ENCODE measurements at places on chromosomes 3 and 15. TPM values are rescaled to one million over a fixed set of nuclear protein-coding genes. Genes with fewer than 3 reads are reported as not detected.

DNA sequence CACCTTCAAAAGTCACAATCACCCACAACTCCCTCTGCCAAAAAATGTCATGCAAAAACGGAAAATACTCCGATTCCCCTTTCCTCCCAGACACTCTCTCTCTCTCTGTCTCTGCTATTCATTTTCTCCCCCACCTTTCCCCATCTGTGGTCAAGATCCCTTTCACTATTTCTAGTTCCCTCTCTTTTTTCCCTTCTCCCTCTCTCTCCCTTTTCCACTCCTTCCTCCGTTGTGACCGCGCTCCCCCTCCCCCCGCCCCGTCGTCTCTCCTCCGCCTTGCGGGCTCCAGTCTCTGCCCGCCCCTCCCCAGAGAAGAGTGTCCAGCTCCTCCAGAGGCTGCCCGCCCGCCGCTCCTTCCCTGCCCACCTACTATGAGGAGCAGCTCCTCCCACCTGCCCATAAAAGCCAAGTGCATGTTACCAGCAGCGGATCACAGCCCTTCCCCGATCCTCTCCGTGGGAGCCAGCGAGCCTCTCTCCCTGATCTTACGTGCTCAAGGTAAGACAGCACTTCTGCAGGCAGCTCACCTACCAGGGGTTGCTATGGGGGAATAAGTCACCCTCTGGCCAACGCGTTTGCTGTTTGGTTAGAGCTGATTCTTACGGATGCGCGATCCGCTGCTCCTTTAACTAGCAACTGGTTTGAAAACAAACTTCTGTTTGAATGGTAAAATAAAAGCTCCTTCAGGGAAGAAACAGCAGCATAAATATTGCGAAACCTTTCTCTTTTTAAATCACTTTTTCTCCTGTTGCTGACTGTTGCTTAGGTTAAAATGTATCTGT, at the start of gene COL8A1:
Gene COL8A1, plus strand, starts transcription at position 428 of the 782 bp plus-strand sequence. CDS start 152,089 bp downstream, outside the sequence.
- no peak for DNase-seq

The SPESP1 gene
- total RNA-seq = 1.3 TPM

DNA sequence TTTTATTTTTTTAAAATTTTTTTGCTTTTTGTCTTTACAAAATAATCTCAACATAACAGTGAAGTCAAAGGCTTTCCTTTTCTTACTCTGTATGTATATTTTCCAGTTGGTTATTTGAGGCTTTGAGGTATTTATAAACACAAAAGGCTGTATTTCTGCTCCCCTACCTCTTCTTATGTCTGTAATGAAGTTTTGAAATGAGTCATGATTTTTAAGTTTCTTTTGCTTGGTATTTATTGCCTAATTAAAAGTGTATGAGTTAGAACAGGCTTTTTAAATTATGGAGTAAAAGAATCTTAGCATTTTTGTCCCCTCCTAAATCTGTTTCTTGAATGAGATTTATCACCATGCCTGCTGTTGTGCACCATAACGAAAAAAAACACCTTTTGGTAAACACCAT, 66.0 kb downstream of the DCUN1D1 start:
- no peak for DNase-seq

The TLR9 gene
- total RNA-seq = 0.19 TPM

GRCh38 chr3:156888176-156888575, 62.0 kb downstream of the LEKR1 start:
- no peak for DNase-seq

DNA sequence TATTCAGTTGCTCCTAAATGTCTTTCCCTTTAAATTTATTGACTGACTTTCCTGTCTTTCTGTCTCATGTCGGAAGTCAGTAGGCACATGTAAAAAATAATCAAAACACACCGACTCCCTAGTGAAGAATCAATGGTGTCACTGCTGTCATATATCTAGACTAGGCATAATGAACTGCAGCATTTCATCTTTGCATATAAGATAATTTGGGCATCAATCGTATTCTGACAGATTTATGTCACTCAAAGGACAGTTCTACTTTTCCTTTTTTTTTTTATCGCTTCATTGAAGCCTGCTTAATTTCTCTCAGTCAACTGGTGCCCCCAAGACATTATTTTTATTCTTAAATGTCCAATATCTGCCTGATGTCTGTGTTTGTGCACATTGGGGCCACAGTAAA, 206.3 kb downstream of the MEIS2 start:
- DNase-seq = no peak

The SERP1 gene
- 85.2 TPM for total RNA-seq

DNA sequence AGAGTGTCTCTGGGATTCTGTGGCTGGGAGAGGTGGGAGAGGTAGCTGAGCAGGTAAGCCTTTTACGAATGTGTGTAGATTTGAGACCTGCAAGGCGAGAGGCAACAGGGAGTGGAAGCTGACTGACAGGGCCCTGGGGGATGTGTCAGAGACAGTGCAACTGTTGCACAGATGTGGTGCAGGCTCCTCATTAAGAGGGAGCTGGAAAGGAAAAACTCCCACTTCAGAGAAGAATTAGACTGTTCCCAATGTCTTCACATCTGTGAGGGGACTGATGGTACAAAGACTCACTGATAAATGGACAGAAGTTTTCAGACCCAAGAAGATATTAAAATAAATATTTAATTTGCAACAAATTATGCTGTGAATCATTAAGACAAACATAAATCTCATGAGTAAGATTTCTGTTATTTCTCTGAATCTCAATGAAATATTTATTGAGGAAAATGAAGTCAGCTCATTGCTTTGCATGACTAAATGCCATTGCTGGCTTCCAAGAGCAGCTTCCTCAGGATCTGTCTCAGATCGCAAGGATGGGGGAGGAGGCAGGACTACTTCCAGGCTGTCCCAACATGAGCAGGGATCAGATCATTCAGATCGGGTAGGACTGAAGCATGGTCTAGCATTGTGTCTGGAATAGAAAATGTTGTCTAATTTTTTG, 127.3 kb upstream of the ROPN1 start:
- DNase-seq = no peak

GRCh38 chr3:195774917-195775316, 36.8 kb downstream of the MUC4 start:
- peak; percentile 91 for DNase-seq

GRCh38 chr3:70829092-70829491, 516.7 kb upstream of the MDFIC2 start:
- DNase-seq = no peak

The PLOD2 gene
- total RNA-seq = 219 TPM

GRCh38 chr3:42498791-42499477, 3.5 kb upstream of the VIPR1 start:
- DNase-seq = peak; percentile 69

DNA sequence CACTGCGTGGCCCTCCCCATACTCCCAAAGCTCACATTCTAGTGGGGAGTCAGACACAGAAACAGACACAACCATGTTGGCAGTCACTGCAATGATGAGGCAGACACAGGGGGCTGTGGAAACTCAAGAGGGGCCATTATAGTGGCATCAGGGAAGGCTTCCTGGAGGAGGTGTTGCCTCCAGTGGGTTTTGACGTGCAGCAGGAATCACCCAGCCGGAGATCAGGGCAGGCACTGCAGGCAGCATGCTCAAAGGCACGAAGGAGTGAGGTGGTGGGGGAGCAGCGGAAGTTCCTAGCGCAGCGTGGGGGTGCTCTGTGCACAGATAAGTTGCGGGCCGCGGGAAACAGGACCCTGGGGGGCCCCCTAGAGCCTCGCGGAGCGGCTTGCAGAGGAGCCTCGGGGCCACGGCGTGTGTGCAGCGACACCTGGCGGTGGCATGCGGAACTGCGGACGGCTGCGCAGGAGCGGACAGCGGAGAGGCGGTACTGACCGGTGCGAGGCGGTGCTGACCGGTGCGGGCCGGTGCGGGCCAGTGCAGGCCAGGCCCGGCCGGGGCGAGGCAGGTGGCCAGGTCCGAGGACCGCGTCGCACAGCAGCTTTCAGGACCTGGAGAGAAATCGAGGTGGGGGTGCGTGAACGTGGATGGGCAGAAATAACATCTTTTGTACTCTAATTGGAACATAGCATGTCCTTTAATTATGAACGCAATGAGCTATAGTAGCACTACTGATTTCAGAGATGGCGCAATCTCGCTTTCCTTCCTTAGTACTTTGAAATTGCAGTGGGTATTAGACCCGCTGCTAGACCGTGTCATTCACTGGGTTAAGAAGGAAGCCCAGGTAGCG, 101.5 kb downstream of the FBLN2 start:
- DNase-seq = peak; percentile 94

GRCh38 chr3:16063603-16064002, 110.9 kb upstream of the GALNT15 start:
- no peak for DNase-seq

The EPHB1 gene
- 1.9 TPM for total RNA-seq

GRCh38 chr15:43748376-43748775, 2.1 kb downstream of the PDIA3 start:
- DNase-seq = no peak

The CEMIP gene
- total RNA-seq = 5.9 TPM

The SLC6A11 gene
- total RNA-seq = not detected

GRCh38 chr3:71492566-71492965, 91.0 kb downstream of the FOXP1 start:
- no peak for DNase-seq

GRCh38 chr15:29348336-29348914, 78.8 kb upstream of the NSMCE3 start:
- DNase-seq = no peak

The C3orf20 gene
- 0.16 TPM for total RNA-seq

The TMCO5A gene
- total RNA-seq = not detected

GRCh38 chr15:64090527-64090926, 3.1 kb downstream of the CIAO2A start:
- no peak for DNase-seq

- no peak for DNase-seq
Observed at GRCh38 chr3:65539616-65540015, 499.1 kb downstream of the MAGI1 start.

DNA sequence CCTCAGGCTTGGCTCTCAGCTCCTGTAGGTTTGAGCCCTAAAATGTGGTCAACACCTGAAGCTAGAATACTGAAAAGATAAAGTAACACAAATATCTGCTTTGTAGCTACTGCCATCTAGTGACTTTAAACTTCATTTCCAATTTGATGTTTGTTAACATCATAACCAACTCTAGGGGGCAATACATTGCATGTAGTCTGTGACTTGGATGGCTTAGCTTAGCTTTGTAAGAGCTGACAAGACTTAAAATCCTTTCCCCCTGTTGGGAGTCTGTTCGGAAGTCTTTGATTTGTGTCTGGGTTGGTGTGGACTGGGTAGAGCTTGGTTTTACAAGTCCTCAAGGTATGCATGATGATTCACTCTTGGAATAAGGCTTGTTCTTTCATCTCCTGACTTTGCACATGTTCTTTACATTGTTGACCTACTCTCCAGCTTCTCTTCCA, 51.7 kb downstream of the SCN11A start:
- DNase-seq = no peak

- no peak for DNase-seq
Observed at GRCh38 chr3:20515834-20516233, 329.8 kb upstream of the SGO1 start.

The SLC6A20 gene
- 0.16 TPM for total RNA-seq

DNA sequence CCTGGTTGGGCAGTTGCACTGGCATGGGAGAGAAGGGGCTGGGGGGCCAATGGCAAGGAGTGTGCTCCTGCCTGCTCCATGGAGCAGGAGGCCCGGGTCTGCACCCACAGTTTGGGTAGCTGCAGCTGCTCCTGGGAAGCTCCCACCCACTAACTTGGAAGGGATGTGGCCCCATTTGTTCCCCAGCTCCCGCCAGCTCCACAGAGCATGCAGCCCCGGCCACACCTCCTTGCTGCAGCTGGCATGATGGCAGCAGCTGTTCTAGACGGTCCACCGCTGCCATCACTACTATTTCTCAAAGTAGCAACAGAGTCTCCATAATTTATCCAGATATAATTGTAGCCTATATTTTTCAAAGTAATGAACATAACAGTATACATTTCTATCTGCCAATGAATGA, 65.8 kb downstream of the PIK3CB start:
- DNase-seq = no peak

DNA sequence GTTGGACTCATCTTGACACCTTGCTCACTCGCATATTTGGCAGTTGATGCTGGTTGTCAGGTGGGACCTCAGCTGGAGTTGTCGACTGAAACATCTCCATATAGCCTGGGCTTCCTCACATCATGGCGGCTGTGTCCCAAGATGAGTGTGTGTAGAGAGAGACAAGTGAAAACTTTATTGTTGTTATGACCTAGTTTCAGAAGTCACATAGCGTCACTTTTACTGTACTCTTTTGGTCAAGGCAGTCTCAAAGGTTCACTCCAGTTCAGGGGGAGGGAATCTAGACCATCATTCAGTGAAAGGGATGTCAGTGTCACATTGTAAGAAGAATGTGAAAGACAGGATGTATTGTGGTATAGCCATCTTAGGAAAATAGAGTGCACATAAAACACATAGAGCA, 214.2 kb downstream of the ITPR1 start:
- no peak for DNase-seq

The IMPG2 gene
- total RNA-seq = 0.13 TPM

DNA sequence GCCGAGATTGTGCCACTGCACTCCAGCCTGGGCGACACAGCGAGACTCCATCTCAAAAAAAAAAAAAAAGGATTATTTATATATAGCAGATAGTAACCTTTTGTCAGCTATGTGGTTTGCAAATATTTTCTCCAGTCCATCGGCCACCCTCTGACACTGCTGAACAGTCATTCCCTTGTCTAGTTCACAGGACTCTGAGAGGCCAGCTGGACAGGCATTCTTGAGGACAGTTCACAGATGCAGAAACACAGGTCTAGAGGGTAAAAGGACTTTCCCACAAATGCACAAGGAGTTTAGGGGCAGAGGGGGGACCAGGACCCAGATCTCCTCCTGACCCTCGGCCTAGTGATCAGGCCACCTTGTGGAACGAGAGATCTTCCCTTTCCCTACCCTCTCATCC, 7.5 kb upstream of the TMEM40 start:
- DNase-seq = peak; percentile 47

- DNase-seq = no peak
Observed at GRCh38 chr3:119314821-119315220, 20.6 kb downstream of the ARHGAP31 start.

GRCh38 chr3:186959029-186959624, 28.8 kb downstream of the ST6GAL1 start:
- no peak for DNase-seq

Measured in mesenteric fat pad (tissue), 1 donor.